T-helper 17 cell (primary cell): ENCODE measurements at places on chromosomes 7 and 10.

DNA sequence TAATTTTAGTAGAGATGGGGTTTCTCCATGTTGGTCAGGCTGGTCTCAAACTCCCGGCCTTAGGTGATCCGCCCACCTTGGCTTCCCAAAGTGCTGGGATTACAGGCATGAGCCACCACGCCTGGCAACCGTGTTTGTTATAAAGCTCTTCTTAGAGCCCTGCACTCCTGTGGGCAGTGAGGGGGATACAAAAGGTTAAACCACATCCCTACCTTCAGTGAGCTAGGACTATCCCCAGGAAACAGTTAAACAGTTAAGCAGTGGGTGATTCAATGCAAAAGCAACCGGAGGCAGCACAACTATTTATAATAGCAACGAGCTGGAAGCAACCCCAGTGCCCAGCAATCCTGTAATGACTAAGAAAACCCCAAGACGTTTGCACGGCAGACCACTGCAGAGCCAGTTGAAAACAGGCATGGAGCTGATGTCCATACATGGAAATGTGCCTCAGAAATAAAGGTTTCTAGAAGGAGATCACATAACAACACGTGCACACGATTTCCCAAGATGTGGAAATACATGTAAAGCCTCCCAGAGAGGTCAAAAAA, 107.2 kb upstream of the LYZL2 start:
- no peak overlapping the region for H3K4me3 ChIP-seq
- peaks cover 22% of the 10 kb centered on the region for H3K27me3 ChIP-seq
- no peak for DNase-seq
- H3K4me1 ChIP-seq, result no peaks in the 10 kb centered on the region

- no peak overlapping the region for H3K27ac ChIP-seq
- H3K27me3 ChIP-seq, result no peaks in the 10 kb centered on the region
- no peak for DNase-seq
- no peak overlapping the region for H3K4me3 ChIP-seq
- H3K36me3 ChIP-seq, result no peaks in the 10 kb centered on the region
- no peaks in the 10 kb centered on the region for H3K4me1 ChIP-seq
These were observed 356.4 kb downstream of the ANKRD7 start for GRCh38 chr7:118580743-118581382.

DNA sequence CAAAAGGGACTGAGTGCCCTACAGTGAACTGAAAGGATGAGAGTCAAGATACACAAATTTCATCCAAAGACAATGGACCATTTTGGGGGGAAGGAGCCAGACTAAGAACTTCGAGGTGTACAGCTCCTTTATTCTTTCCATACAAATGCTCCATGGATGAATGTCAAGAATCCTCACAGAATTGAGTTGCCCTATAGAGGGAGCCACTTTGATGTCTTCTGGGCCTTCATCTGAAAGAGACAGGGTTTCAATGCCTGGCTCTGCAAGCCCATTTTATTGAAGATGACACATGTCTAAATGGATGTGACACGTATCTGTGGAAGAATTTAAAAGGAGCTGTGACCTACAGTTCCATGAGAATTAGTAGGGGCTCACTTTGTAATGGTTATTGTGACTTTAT, 32.0 kb upstream of the NRG3 start:
- H3K4me1 ChIP-seq, result no peaks in the 10 kb centered on the region
- H3K27me3 ChIP-seq, result no peaks in the 10 kb centered on the region
- H3K27ac ChIP-seq, result no peak overlapping the region
- DNase-seq, result no peak

DNA sequence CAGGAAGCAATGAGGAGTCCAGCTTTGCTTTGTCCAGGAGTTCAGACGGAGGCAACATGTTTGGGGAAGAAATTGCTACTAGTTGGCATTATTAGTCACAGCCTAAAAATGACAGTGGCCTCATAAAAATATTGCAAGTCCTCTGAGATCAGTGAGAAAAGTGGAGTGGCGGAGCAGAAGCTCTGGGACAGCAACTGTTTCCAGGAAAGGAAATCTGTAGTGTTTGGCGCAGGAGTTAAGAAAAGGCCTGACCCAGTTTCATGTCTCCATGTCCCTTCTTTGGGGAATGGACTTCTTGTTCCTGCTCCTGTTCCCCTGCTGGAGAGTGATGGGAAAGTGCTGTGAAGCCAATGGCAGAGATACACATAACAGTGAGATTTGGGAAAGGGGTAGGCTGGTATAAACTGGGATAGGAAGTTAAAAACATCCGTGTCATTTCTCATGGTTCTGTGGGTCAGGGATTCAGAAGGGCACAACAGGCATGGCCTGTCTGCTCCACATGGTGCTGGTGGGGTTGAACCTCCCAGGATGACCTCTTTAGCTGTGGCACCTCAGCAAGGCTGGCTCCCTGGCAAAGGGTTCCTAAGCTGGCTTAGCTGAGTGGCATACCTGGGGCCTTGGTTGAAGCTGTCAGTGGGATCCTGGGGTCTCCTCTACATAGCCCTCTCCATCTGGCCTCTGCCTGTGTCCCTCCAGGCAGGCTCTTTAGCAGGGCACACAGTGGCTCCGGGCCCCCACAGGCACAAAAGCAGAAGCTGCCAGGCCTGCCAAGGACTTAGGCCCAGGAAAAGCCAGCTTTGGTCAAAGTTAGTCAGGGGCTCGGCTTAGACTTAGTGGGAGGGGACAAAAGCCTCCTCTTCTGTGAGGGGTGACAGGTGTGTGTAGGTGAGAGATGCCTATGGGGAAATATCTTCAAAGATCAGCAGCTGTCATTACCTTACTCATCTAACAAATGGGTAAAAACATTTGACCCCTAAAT, 77.7 kb downstream of the WDFY4 start:
- no peak overlapping the region for H3K27ac ChIP-seq
- H3K27me3 ChIP-seq, result peaks cover 41% of the 10 kb centered on the region
- H3K4me1 ChIP-seq, result no peaks in the 10 kb centered on the region

GRCh38 chr7:91431601-91432000, 167.4 kb downstream of the FZD1 start:
- H3K27ac ChIP-seq, result no peak overlapping the region
- no peaks in the 10 kb centered on the region for H3K4me1 ChIP-seq
- H3K36me3 ChIP-seq, result peaks cover 2% of the 10 kb centered on the region
- no peak for DNase-seq
- no peaks in the 10 kb centered on the region for H3K27me3 ChIP-seq

- H3K4me3 ChIP-seq, result no peak overlapping the region
- H3K27me3 ChIP-seq, result peaks cover 5% of the 10 kb centered on the region
- peaks cover 25% of the 10 kb centered on the region for H3K4me1 ChIP-seq
- DNase-seq, result no peak
These were observed 127.4 kb upstream of the AGR3 start for GRCh38 chr7:17009007-17009719.

- H3K27me3 ChIP-seq, result no peaks in the 10 kb centered on the region
- H3K36me3 ChIP-seq, result no peaks in the 10 kb centered on the region
These were observed 32.2 kb upstream of the ITGB8 start for GRCh38 chr7:20298486-20298901.

GRCh38 chr10:124657806-124658205, 86.4 kb downstream of the FAM53B start:
- DNase-seq, result peak; percentile 56
- H3K36me3 ChIP-seq, result peaks cover 4% of the 10 kb centered on the region
- peaks cover 68% of the 10 kb centered on the region for H3K4me1 ChIP-seq
- no peaks in the 10 kb centered on the region for H3K27me3 ChIP-seq
- H3K4me3 ChIP-seq, result peak overlapping the region; percentile 88
- H3K27ac ChIP-seq, result peak overlapping the region; percentile 98

- no peak overlapping the region for H3K27ac ChIP-seq
- peaks cover 4% of the 10 kb centered on the region for H3K4me1 ChIP-seq
- H3K36me3 ChIP-seq, result no peaks in the 10 kb centered on the region
- DNase-seq, result no peak
- no peak overlapping the region for H3K4me3 ChIP-seq
These were observed 41.0 kb upstream of the AMPH start for GRCh38 chr7:38671911-38672905.

DNA sequence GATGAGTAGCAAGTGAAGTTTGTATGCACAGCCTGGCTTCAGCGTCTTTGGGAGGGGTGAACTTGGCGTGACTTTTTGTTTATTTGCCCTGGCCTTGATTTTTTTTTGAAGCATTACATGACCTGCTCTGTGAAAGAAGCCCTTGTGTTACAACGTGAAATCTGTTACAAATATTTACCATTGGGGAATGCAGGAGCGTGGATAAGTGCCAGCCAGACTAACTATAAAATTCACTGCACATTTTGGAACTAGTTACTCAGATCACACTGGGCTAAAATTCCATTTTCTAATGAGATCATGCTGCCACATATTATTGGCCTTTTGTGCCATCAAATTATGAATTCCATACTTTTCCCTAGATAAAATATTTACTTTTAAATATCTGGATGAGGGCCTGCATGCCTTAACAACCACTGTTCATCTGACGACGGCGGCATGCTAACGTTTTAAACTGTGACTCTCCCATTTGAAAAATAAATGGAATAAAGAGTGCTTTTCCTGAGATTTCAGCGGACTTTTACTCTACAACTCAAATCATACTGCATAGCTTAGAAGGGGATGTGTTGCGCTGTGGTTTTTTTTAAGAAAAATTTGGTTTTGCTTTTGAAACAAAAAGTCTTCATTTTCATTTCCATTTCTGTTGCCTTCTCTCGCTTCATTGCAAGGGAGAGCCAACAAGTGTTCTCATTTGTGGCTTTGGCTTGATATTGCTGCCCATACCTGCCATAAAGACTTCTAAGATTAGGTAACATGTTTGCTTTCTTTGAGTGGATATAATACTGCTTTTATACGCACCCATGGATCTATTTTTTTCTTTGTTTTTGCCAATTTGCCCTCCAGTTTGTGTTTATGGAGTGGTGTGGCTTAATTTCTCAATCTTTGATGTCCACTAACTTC, 352.2 kb downstream of the TFEC start:
- H3K27ac ChIP-seq, result no peak overlapping the region
- no peak for DNase-seq
- H3K4me3 ChIP-seq, result no peak overlapping the region

DNA sequence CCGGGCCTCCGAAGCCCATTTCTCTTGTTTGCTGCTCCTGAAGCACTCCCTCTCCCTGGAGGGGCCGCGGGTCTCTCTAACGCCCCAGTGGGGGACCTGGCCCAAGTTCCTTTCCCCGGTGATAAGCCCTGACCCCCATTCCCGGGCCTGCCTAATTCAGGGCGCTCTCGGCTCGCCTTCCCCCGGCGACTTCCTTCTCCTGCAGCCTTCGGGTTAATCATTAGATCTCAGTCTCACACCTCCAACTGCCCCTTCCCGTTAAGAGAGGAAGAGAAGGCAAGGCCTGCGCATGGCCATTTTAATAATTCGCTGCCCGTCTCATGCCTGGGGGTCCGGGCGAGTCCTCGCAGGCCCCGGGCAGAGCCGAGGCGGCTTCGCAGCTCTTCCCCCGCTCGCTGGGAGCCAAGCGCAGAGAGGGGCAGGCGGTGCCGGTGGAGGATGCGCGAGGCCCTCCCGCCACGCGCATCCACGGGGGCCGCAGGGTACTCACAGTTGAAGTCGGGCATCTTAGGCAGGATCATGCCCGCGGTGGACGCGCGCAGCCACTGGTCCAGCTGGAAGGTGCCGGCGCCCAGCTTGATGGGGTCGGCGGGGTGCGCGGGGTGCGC, 1.2 kb downstream of the MNX1 start:
- peaks cover 9% of the 10 kb centered on the region for H3K36me3 ChIP-seq
- H3K4me1 ChIP-seq, result peaks cover 11% of the 10 kb centered on the region
- peak overlapping the region; percentile 66 for H3K4me3 ChIP-seq
- no peak for DNase-seq
- peaks cover 67% of the 10 kb centered on the region for H3K27me3 ChIP-seq

DNA sequence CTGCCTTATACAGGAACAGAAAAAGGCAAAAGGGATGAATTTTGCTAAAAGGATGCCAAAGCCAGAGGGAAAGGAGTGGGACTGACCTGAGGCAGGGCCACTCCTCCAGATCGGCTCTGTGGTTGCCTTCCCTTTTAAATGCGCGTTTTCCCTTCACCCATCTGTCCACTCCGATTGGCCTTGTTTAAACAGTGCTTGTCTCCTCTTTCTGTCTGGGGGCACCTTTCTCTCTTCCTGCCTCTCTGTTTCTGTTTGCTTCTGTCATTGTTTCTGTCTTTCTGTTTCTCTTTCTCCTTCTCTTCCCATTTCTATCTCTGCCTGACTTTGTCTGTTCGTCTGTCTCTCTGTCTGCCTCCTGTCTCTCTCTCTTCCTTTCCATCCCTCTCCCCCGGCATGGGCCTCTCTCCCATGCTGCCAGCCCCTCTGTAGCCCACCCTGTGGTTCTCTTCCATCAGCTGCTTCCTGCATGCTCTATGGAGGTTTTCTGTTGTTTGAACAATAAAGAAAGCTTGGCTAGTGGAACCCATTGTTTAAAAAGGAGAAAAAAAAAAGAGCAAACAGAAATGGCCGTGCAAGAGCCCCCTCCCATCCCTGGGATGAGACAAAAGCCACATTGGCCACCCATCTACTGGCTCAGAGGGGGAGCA, 29.5 kb upstream of the HSPB1 start:
- H3K36me3 ChIP-seq, result peaks cover 5% of the 10 kb centered on the region
- H3K27me3 ChIP-seq, result peaks cover 61% of the 10 kb centered on the region
- no peak overlapping the region for H3K27ac ChIP-seq
- peaks cover 12% of the 10 kb centered on the region for H3K4me1 ChIP-seq
- DNase-seq, result no peak

GRCh38 chr7:135970682-135971365, 6.3 kb downstream of the MTPN start:
- H3K36me3 ChIP-seq, result peaks cover 8% of the 10 kb centered on the region
- H3K4me1 ChIP-seq, result peaks cover 49% of the 10 kb centered on the region
- no peaks in the 10 kb centered on the region for H3K27me3 ChIP-seq

DNA sequence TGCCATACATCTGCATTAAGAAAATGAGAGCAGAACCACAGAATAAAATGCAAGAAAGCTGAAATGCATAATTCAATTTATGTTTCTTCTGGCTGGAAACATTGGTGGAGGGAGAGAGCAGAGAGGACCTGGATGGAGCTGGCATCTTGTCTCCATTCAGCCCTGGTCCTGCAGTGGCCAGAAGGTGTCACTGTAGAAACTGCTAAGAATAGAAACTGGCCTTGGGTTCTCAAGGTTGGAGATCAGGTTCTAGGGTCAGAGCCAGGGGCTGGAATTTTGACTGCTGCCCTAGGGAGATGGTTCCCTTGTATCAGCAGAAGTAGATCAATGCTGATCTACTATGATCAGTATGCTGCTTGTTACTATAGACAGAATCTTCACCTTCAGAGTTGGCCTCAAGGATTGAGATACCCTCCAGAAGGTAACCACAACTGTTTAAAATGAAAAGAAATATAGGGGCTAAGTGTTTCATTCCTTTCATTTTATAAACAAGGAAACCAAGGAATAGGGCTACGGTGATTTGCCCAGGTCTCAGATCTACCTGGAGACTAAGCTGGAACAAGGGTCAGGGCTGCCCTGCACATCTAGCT, 13.1 kb downstream of the TAS2R41 start:
- peaks cover 7% of the 10 kb centered on the region for H3K27me3 ChIP-seq
- peaks cover 4% of the 10 kb centered on the region for H3K36me3 ChIP-seq
- no peak overlapping the region for H3K4me3 ChIP-seq
- DNase-seq, result no peak
